ENCODE measurements at places on chromosomes 3 and 15.

DNA sequence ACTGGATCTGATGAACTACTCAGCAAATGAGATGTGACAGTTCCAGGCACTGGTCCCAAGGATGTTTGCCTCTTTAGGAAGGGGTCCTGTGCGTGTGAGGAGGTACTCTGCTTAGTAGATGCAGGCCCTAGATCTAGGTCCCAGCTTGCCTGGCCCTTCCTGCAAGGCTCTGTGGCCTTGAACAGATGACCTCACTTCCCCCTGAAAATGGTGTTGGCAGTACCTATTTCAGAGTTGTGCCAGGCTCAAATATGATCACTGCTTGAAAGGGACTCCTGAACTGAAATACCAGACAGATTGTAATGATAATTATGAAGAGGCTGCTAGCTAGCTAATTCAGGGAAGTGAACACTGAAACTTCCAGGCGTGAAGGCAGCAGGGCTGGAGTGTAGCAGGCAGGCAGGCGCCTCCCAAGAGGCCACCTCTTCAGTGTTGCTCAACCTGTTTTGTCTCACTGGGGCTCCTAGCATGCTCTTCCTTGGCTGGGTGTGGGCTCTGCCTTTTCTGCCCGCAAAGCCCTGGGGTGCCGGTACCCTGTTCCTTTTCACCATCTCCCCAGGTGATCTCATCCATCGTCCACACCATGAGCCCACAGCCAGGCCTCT lies 24.1 kb upstream of the CPNE9 start:
- DNase-seq = no peak

- DNase-seq = no peak
Measured at GRCh38 chr3:30549600-30549999, 56.8 kb upstream of the TGFBR2 start.

GRCh38 chr3:140186421-140186920 lies 251.5 kb downstream of the CLSTN2 start:
- DNase-seq = peak; percentile 93

DNA sequence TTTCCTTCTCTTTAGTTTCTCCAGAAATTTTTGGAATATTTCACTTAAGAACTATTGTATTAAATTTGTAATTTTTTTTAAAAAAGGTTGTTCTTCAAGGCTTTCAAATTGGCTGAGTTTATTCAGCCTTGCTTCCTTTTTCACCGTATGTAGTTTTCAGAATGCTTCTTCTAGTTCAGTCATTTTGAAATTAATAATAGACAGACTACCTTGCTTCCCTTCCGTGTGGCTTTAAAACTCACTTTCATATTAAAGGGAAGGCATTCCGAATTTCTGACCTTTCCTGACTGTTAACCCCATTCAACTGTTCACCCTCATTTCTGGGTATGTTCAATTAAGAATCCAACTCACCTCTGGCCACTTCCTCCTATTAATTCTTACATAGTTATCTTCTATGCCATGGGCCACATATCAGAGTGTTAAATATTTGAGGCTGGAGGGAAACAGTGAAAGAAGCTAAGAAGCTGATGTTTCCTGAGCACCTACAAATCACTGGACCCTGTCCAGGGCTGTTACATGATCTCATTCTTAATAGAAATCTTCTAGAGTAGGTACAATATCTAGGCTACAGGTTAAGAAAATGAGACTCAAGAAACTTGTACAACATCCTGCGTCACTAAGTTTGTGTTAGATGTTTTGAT lies 237.5 kb downstream of the P3H2 start:
- DNase-seq = no peak

- no peak for DNase-seq
Measured at GRCh38 chr15:34642247-34642646, 58.8 kb upstream of the GOLGA8B start.

- no peak for DNase-seq
Measured at GRCh38 chr15:82183121-82184031, 79.2 kb downstream of the EFL1 start.

DNA sequence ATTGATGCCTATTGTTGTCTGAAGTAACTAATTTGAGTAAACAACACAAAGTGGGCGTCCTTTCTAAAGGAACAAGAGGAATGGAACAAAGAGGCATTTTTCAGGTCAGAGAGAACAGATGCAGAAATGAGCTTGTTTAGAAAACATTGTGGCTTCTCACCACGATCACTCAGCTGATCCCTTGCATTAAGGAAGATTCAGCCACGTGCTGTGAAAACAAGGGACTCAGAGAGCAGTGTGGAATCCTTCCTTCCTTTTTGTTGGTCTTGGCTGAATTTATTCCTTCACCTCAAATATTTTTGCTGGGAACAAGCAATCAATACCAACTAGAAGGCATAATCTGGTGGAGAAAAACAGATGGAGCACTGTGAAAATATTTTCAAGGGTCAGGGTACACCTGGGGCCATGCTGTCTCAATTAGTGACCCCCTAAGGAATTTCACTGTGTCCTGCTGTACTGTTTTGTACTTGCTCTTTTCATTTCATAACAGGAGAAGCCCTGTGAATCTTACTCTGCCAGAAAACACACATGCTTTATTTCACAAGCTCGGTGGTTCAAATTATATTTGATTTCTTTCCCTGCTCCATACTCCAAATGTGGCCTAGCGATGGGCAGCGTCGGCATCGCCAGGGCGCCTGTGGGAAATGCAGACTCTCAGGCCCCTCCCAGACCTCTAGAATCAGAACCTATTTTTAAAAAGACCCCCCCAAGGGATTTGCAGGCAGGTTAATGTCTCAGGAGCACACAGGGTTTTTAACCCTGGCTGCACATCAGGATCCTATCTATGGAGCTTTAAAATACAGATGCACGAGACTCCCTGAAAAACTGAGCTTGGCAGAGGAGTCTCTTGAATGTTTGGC lies 11.6 kb upstream of the SLC6A20 start:
- no peak for DNase-seq

Data from NCI-H2171 treated with DMSO at 0.1 percent for 48 hours (cell line).